ENCODE measurements at places on chromosomes 5 and 9.

- DNase-seq = peak; percentile 42
These were observed 226.9 kb downstream of the SMARCA2 start for GRCh38 chr9:2241836-2242741.

DNA sequence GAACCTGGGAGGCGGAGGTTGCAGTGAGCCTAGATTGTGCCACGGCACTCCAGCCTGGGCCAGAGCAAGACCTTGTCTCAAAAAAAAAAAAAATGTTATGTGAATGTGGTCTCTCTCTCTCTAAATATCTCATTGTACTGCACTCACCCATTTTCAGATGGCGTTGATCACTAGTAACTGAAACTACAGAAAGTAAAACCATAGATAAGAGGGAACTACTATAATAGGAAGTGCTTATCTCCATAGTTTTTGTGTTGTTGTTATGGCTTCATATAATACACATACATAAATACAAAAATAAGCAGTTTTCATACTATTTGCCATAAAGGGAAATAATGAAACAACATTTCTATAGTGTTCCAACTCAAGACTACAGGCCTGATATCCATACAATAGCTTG, 9.1 kb downstream of the IL31RA start:
- DNase-seq = no peak

GRCh38 chr9:81693671-81694378, 4.5 kb upstream of the TLE1 start:
- no peak for DNase-seq

DNA sequence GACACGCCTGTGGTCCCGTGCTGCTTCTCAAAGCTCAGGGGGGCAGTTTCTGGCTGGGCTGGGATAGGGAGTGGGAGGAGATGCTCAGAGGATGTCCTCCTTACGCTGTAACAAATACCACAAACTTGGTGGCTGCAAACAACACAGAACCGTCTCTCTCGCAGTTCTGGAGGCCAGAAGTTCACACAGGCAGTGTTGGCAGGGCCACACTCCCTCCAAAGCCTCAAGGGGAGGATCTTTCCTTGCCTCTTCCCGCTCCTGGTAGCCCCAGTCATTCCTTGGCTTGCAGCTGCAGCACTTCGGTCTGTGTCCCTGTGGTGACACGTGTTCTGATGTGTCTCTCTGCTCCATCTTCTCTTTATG, 10.4 kb upstream of the ORM1 start:
- DNase-seq = no peak

DNA sequence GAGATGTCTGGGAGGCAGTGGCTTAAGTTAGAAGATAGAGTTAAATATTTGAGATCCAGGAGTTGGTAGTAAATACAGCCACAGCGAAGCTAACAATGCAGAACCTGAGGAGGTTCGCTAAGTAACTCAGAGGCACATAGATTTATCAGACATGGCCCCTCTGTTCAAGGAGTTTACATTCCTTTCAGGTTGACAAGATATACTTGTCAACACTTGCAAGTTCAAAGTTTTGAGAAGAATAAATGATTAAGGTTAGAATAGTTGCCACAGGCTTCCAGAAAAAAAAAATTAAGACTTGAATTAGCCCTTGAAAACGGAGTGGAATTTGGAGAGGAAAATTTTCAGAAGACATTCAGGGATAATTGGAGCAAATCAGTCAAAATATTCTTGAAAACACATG, 658.3 kb upstream of the WWC1 start:
- no peak for DNase-seq

DNA sequence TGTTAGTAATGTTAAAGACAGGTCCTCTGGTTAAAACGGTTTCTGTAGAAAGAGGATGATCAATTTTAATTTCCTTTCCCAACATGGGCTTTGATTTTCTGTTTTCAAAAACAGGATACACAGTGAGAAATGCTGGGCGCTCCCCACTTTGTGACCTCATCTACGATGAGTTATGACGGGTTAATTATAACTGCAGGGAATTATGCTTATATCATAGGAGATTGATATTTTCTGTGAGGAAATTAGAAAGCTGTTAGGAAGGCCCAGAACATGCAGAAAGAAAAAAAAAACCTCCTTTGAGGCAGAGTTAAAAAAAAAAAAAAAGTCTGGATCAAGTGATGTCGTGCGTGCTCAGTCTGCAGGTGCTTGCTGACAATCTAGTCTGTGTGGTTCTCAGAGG, 176.8 kb upstream of the OTULINL start:
- no peak for DNase-seq

DNA sequence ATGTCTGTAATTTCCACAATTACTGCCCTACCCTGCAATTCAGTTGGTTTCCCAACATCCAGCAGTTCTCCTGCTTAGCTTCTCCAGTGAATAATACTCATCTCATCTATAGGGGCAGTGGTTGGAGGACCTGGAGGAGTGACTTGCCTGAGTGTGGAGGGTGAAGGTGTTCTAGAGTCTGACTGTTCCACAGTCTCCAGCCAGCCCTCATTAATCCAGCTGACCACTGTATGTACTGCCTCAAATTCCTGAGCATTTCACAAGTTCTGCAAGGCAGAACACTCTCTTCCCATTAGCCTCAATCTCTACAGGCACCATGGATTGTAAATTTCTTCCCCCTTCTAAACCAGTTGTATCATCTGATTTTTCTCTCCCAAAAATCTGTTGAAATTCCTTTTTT, 147.4 kb upstream of the NFIL3 start:
- DNase-seq = no peak

- no peak for DNase-seq
These were observed 567.4 kb downstream of the PRR16 start for GRCh38 chr5:121031491-121031890.

DNA sequence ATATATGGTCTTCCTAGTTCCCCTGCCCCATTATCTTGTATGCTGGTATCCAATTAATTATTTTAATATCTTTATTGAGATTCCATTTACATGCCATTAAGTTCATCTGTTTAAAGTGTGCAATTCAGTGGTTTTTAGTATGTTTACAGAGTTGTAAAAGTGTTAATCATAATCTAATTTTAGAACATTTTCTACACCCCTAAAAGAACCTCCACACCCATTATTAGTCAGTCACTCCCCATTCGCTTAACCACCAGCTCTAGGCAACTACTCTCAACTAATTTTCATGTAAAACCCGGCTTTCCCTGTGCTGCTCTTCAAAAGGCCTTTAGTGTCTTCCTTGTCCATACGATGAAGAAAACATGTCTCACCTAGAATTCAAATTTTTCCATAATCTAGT, 20.8 kb upstream of the CAVIN4 start:
- DNase-seq = no peak

- DNase-seq = no peak
These were observed 2.0 kb downstream of the CYFIP2 start for GRCh38 chr5:157267761-157268480.

DNA sequence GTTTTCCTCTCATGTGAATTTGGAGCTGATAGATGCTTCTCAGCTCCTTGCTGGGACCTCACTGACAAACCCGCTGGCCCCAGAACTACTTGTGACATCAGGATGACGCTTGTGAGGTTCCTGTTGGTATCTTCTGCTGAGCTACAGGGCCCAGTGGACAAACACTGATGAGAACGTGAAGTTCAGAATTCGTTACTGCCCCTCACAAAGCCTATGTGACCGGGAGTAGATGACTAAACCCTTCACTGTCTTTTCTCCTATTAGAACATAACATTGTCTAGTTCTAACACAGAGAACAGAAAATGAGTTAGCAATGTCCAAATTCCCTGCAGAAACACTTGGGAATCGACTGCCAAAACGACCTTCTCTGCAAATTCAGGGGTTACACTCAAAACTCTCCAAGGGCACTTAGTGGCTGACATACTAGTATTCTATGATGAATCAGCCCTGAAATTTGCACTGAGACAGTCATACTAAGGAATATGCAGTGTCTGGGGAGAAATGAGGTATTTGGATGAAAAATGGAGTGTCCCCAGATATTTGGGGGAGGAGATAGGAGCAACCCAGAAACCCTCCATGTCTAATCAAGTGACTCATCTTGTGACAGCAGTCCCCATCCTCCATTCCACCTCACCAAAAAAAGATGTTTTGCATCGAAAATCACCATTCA, 143.2 kb upstream of the TRIM32 start:
- peak; percentile 51 for DNase-seq
